K562 (cell line): ENCODE measurements at places on chromosomes 4 and X. TPM values are rescaled to one million over a fixed set of nuclear protein-coding genes. Genes with fewer than 3 reads are reported as not detected.

DNA sequence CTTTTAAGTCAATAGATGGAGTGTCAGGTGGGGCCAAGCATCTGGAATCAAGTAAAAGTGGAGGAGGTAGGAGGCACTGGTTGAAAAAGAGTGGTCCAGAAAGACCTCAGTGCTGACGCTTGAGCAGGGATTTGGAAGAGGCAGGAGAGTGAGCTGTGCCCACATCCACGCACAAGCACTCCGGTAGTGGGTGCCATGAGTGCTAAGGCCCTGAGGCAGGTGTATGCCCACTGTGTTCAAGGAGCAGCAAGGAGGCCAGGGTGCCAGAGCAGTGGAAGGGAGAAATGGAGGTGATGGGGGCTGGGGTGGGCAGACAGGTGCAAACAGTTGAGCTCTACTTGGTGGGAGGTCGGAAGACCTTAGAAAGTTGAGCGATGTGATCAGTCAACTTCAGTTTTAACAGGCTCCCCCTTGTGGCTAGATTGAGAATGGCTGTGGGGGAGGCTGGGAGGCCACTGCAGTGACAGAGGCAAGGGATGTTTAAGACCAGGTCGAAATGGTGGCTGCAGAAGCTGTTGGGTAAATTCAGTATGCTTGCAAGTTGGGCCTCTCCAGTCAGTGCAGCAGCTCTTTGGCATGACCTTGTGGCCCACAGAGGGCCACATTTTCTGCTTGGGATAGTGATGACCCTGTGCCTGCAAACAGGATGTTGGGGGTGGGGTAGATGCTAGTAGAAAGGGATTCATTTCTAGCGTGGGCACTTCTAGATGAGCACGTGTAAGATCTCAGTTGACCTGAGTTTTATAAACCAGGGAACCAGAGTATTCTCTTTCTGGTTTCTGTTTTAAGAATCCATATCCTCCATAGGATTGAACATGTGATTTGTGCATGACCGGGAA is 12.7 kb downstream of the TKTL1 start:
- peak; percentile 59 for DNase-seq

DNA sequence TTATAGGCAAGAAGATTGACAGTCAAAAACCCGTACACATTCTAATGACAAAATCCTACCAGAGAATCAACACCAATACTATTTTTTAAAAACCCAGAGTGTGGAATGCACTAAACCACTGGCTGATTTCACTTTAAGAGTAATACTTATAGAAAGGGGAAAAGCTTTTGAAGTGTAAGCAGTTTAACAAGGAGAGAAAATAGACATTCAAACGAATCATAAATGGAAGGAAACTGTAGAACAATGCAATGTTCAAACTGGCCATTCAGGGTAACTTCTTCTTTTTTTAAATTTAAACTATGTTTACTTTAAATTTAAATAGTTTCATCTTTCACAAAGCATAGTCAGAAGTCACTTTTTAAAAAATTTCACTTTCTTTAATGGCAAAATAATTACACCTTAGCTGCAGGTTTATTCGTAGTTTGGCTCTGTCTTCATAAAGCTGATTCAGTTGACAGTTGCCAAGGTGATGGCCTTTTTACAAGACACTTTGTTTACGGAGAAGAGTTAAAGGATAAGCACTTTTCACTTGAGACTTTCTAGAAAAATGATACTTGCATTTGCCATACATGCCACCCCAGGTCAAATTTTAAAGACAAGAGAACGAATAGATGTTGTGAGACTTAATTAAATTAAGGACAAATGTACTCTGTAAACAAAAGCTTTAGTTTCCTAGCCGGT is 82.4 kb upstream of the KLF3 start:
- no peak for DNase-seq

The FRAS1 gene
- total RNA-seq = 0.07 and 0.11 TPM in 2 replicates

The GAGE12H gene
- not detected in 2 replicates for total RNA-seq

GRCh38 chr4:142356118-142356759 is 489.9 kb downstream of the INPP4B start:
- DNase-seq = no peak

DNA sequence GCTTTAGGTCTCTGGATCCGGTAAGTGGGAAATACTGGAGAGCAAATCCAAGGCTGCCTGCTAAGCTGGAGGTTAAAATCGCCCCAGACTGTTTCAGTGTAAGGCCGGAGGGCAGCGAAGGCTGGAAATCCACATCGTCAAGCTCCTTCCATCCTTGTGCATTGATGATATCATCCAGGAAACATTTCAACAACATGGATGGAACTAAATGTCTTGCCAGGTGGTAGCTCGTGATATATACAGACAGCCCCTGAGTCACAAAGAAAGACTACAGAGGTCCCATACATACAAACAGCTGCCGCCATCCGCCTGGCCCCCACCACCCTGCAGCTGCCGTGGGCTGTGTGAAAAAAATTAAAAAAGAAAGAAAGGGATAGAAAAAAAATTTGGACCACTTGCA is 148.9 kb upstream of the RBPJ start:
- DNase-seq = no peak

GRCh38 chr4:14428125-14428524 is 574.2 kb upstream of the CPEB2 start:
- no peak for DNase-seq

The CYSLTR1 gene
- not detected in 2 replicates for total RNA-seq

- DNase-seq = peak; percentile 95
Observed at GRCh38 chr4:81471588-81472280, at the start of gene RASGEF1B. Gene RASGEF1B, minus strand, starts transcription at chr4:81471907. Its CDS starts 12,399 bp downstream, at chr4:81459508.

DNA sequence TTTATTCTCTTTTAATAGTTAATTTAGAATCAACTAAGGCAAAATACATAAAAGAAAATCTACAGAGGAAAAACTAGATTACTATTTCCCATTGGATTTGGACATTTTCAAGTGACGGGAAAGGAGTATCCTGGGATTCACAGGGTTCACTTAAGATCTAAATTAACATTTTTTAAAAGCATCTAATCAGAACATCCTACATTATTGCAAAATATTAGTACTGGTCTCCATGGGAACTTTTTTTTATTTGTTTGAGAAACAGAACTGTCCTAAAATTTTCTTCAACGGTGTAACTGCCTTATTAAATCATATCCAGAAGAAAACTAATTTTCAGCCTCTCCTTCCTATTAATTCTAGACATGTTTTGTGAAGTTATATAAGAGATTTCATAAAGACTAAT is 69.7 kb downstream of the METTL14 start:
- DNase-seq = no peak

DNA sequence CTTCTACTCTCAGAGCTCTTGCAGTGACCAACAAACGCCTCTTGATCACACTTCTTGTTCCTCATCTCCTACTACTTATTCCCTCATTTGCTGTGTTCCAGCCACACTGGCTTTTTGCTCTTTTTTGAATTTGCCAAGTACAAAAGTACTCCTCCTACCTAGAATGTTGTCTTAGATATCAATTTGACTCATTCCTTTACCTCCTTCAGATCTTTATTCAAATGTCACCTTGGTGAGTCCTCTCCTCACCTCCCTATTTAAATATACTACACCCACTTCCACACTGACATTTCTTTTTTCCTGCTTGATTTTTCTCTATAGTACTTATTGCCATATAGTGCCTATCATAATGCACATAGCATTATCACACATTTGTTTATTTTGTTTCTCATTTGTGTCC is 6.2 kb upstream of the DCAF4L1 start:
- no peak for DNase-seq

The GPRIN3 gene
- 0.02 TPM in 2 replicates for total RNA-seq

GRCh38 chrX:71994601-71995000 is 84.0 kb downstream of the NHSL2 start:
- DNase-seq = no peak
